Type B pancreatic cell (in vitro differentiated cells): ENCODE measurements at places on chromosomes 11 and 22.

- no peak overlapping the region for H3K4me3 ChIP-seq
- peaks cover 9% of the 10 kb centered on the region for H3K4me1 ChIP-seq
- no peak overlapping the region for H3K27ac ChIP-seq
- DNase-seq: no peak
- H3K27me3 ChIP-seq: peaks cover 4% of the 10 kb centered on the region
Observed at GRCh38 chr11:29159552-29160465, 857.0 kb downstream of the KCNA4 start.

DNA sequence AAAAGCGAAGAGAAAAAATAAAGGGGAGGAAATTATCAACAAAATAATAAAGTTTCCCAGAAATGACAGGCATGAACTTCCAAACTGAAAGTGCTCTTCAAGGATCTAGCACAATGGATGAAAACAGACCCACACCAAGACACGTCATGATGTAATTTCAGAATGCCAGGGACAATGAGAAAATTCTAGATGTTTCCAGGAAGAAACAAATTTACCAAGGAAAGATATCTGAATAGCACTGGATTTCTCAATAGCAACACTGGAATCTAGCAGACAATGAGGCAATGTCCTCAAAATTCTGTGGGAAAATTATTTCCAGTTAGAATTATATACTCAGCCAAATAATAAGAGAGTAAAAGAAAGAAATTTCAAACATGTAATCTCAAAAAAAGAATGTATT lies 46.0 kb downstream of the DENND5A start:
- H3K27ac ChIP-seq: no peak overlapping the region
- H3K4me1 ChIP-seq: no peaks in the 10 kb centered on the region
- peaks cover 8% of the 10 kb centered on the region for H3K36me3 ChIP-seq
- no peak overlapping the region for H3K4me3 ChIP-seq
- H3K27me3 ChIP-seq: no peaks in the 10 kb centered on the region

DNA sequence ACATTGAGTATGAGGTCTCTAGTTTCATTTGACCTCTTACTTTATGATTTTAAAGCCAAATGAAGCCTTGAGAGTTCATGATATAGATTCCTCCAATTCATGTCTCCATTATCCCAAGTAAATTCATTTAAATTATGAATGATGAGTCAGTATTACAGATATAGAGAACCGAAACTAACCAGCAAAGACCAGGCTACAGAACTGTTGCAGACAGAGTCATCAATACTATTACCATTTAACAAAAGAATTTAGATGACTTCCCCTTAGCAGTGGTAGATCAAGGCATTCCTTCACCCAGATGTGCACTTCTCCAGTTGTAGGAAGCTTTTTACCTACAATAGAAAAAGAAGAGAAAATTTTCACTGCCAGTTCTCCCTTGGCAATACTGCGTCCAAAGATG lies 11.8 kb upstream of the CCDC89 start:
- peaks cover 3% of the 10 kb centered on the region for H3K36me3 ChIP-seq
- peaks cover 7% of the 10 kb centered on the region for H3K4me1 ChIP-seq
- H3K4me3 ChIP-seq: no peak overlapping the region
- no peaks in the 10 kb centered on the region for H3K27me3 ChIP-seq
- H3K27ac ChIP-seq: no peak overlapping the region
- no peak for DNase-seq

- H3K27me3 ChIP-seq: no peaks in the 10 kb centered on the region
- no peaks in the 10 kb centered on the region for H3K36me3 ChIP-seq
- peaks cover 10% of the 10 kb centered on the region for H3K4me1 ChIP-seq
Observed at GRCh38 chr11:104127828-104128227, 36.1 kb downstream of the PDGFD start.

DNA sequence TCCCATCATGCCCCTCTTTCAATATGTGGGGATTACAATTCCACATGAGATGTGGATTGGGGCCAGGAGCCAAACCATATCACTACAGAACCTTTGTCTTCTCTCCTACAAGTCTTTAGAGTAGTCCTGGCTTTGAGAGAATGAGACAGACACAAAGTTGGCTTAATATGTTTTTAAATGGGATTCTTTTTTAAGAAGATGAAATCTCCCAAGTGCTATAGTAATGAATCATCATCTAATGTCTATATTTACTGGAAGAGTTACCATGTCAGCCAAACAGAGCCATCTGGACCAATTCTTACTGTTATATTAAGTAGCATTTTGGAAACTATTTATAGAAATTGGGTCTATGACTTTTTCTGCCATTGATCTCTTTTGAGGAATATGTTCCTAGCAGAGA lies 38.1 kb upstream of the CARD18 start:
- no peak overlapping the region for H3K4me3 ChIP-seq
- no peaks in the 10 kb centered on the region for H3K27me3 ChIP-seq
- H3K36me3 ChIP-seq: no peaks in the 10 kb centered on the region

DNA sequence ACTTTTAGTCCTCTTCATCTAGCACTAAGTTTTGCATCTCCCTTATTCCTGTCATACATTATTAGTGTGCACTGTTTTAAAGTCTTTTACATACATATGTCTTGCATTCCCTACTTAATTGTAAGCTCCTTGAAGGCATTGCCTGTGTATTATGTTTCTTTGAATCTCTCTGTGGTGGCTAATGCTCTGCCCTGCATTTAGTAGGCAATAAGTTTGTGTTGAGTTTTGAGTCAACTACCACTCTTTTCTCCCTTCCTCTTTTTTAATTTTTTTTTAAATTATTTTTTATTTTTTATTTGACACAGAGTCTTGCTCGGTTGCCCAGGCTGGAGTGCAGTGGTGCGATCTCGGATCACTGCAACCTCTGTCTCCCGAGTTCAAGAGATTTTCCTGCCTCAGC lies 78.9 kb downstream of the ZBTB16 start:
- H3K27me3 ChIP-seq: peaks cover 84% of the 10 kb centered on the region
- no peaks in the 10 kb centered on the region for H3K36me3 ChIP-seq
- peaks cover 55% of the 10 kb centered on the region for H3K4me1 ChIP-seq
- no peak overlapping the region for H3K27ac ChIP-seq
- H3K4me3 ChIP-seq: no peak overlapping the region

DNA sequence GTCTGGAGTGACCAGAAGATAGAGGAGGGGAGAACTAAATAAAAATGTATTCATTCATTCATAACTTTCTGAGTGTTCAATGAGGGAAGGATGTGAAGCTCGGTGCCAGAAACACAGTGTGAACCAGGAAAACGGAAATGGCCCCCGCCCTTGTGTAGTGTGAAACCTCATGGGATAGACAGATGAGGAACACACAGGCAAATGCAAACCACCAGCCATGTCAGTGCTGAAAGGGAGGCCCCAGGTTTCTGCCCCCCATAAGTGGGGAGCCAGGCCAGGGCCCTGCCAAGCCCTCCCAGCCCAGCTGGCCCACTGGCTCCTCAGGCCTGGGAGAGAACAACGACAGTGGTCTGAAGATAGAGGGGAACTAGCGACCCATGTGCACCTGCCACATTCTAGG lies 30.5 kb downstream of the LARGE1 start:
- peaks cover 33% of the 10 kb centered on the region for H3K4me1 ChIP-seq
- no peaks in the 10 kb centered on the region for H3K36me3 ChIP-seq
- no peak overlapping the region for H3K4me3 ChIP-seq
- no peaks in the 10 kb centered on the region for H3K27me3 ChIP-seq
- no peak for DNase-seq
- H3K27ac ChIP-seq: no peak overlapping the region

GRCh38 chr11:105152021-105152512 lies 12.5 kb upstream of the CARD18 start:
- DNase-seq: no peak
- H3K27ac ChIP-seq: no peak overlapping the region
- peaks cover 5% of the 10 kb centered on the region for H3K4me1 ChIP-seq
- H3K36me3 ChIP-seq: no peaks in the 10 kb centered on the region
- no peaks in the 10 kb centered on the region for H3K27me3 ChIP-seq
- no peak overlapping the region for H3K4me3 ChIP-seq

- peaks cover 4% of the 10 kb centered on the region for H3K27me3 ChIP-seq
- no peaks in the 10 kb centered on the region for H3K36me3 ChIP-seq
- no peaks in the 10 kb centered on the region for H3K4me1 ChIP-seq
Observed at GRCh38 chr11:26649884-26650283, 72.0 kb downstream of the SLC5A12 start.
